ENCODE measurements at places on chromosomes 7 and 10.

DNA sequence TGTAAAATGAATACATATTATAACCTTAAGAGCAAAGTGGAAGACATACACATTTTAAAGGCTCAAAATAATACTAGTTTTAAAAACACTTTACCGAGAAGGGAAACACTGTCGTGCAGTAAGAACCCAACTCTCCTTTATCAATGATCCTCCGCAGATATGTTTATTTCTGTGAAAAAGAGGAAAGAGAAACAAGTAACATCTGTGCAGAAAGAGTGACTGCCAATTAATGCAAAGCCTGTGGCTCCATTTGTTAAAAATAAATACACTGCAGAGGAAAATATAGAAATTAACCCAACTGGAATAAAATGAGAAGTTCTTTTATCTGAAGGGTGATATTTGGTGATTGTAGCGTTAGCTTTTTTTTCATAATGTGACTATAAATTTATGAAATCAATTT lies 62.7 kb downstream of the HGF start:
- DNase-seq: no peak

- no peak for DNase-seq
These were observed 1.7 kb upstream of the HOXA13 start for GRCh38 chr7:27201580-27202017.

DNA sequence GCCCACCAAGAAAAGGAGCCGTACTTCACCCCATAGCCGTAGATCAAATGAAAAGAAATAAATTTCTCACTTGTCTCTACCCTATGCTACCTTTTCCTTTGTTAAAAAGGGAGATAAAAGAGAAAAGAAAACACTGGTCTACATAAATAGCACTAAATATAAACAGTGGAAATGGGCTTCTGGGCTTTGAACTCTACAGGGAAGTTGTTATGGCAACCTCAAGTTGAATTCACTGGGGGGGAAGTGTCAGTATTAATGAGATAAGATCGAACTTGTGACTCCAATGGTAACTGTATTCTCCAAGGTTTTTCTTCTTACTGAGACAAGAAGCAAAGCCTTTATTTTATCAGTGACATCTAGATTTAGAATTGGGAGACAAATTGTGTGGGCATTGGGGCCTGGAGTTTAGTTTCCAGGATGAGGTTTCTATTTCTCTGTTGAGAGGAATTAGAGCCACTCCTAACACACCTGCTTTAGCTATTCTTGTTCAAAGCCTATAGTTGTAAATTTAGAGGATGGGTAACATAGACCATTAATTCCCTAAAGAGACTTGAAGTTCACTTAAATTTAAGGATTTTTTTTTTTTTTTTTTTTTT lies 604.3 kb upstream of the GALNT17 start:
- DNase-seq: no peak

DNA sequence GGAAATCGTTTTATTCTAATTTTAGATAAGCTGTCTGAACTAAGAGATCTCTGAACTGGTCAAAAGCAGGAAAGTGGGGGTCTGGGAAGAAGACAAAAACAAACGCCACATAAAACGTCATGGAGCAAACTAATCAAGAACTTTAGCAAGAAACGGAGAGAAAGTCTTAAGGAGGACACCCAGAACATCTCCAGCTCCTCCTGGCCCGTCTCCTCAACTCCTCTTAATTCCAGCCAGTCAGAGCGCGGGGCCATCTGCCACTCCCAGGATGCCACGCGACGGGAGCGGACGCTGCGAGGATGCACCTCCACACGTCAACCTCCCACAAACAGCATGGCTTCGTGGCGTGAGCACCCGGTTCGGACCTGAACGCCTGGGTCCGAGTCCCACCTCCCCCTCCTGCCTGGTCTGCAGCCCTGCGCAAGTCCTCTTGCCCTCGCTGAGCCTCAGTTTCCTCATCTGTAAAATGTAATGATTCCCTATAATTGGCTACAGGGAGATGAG lies 598 bp downstream of the MMS19 start:
- peak; percentile 46 for DNase-seq

DNA sequence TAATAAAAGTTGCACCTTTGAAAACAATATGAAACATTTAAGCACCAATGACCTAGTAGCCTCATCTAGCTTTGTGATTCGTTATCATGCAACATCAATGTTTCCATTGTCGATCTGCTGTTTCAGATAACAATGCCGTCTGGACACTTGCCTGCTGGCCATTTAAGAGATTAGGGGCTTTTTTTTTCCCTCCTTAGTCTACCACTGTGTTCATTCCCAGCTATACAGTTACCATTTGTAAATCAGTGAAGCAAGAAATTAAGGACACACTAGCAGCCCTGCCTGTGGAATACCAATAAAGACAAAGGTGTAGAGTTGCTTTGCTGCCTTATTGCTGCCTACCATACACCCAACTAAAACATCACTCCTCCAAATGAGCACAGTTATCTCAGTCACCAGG lies 37.6 kb upstream of the MYO3A start:
- no peak for DNase-seq

GRCh38 chr10:69056129-69056528 lies 31.8 kb upstream of the SRGN start:
- DNase-seq: no peak

DNA sequence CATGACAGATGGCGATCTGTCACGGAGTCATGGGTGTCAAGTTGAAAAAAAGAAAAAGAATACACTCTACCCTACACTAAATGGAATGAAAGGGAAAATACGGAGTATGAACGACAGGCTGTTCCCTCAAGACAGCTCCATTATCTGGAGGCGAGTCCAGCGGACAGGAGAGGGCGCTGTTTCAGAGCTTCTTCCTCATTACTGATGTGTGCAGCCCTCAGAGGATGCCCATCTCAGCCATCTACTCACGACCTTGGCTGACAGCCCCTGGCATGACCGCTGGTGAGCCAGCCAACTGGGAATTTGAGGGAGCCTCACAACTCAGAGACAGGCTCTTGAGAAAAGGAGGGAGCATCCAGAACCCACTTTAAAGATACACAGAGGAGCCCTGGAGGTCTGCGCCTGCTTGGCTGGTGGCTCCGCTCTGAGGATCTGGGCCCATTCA lies 49.6 kb upstream of the SMNDC1 start:
- peak; percentile 67 for DNase-seq

- no peak for DNase-seq
These were observed 570 bp downstream of the TBC1D12 start for GRCh38 chr10:94402843-94403379.

DNA sequence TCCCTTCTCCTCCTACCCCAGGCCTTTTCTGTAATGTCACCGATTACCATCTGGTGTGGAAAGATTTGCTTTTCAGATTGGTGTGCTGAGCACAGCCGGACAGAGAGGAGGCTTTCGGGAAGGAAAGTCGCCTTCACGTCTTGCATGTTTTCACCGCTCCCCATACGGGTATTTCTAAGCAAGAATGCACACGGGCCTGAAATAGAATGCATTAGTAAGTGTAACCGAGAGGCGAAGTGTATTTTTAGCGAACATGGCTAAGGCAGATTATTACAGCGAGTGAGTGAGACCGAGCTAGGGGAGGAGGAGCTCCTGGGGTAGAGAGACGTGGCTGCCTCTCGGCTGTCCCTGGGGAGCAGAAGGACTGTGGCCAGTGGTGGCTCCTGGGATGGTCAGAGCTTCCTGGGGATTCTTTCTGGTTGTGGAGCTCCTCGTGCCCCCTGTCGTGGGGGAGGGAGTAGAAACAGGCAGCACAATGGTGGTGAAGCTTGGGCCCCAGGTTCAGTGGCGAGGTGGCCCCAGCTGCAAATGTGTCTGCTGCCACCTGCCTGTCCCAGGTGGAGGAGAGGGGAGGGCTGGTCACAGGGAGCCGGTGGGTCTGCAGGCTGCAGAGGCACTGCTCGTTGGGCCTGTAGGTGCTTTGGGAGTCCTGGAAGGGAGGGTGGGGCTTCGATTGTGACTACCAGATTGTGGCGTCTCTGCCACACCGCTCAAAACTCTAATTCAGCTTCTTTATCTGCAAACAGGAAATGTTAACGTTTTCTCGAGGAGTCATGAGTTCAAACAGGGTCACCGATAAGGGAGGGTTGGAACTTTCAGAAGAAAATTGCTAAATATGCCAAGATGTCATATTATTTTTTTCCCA lies 135.8 kb downstream of the CAMK1D start:
- DNase-seq: no peak

GRCh38 chr10:11177926-11178471 lies 160.3 kb downstream of the CELF2 start:
- DNase-seq: no peak

GRCh38 chr7:155831807-155832524 lies 19.7 kb upstream of the SHH start:
- DNase-seq: no peak

DNA sequence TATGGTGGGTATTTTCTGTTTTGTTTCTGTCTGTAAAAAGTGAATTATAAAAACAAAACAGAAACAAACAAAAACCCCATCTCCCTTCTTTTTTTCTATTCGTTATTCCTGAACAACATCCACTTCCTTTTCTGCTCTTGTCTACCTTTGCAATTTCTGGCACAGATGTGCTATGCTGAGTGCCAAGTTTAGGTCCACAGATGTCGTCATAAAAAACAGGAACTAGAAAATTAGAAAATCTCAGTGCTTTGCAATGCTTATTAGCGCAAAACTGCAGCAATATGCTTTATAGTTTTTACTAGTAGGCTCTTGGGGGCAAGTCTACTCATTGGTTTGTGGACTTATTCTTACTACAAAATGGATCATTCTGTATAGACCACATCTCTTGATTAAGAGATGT lies 94.2 kb upstream of the PRKCQ start:
- no peak for DNase-seq

DNA sequence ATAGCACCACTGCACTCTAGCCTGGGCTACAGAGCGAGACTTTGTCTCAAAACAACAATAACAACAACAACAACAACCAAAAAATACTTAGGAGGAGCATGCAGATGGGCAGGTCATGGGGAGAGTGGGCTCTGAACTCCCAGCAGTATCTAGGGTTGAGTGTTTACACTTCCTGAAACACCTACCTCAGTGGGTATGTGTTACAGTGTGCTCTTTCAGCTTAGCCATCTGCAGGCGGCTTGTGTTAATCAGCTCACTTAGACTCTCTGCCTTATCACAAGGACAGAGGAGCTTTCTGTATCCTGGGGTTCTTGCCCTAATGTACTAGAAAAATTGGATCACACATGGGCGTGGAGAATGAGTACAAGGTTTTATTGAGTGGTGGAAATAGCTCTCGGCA lies 340.2 kb downstream of the KIF20B start:
- no peak for DNase-seq

- DNase-seq: no peak
These were observed 1.1 kb upstream of the TNPO3 start for GRCh38 chr7:129055861-129056464.

GRCh38 chr7:116097365-116098009 lies 66.9 kb upstream of the TFEC start:
- DNase-seq: no peak

GRCh38 chr10:93039721-93040120 lies 20.9 kb upstream of the CYP26C1 start:
- DNase-seq: no peak

GRCh38 chr10:102745157-102745556 lies 1.4 kb downstream of the WBP1L start:
- DNase-seq: no peak

DNA sequence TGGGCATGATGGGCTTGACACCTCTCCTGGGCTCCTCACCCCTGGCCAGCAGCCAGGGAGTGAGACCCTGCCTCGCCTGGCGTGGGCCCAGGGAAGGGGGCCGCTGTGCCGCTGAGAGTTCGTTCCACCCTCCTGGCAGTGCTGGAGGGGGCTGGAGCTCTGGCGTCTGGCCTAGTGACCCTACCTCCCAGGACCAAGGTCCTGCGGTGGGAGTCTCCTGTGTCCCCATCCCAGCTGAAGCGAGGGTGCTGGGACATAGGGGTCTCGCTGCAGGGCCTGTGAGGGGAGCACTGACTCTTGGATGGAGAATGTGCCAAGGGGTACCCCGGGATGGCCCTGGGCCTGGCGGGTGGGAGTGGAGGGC lies 1.2 kb downstream of the GTF2IRD1 start:
- no peak for DNase-seq

GRCh38 chr7:97801108-97801507 lies 69.2 kb downstream of the TAC1 start:
- no peak for DNase-seq

GRCh38 chr7:90892213-90892612 lies 296.1 kb downstream of the CDK14 start:
- DNase-seq: no peak

DNA sequence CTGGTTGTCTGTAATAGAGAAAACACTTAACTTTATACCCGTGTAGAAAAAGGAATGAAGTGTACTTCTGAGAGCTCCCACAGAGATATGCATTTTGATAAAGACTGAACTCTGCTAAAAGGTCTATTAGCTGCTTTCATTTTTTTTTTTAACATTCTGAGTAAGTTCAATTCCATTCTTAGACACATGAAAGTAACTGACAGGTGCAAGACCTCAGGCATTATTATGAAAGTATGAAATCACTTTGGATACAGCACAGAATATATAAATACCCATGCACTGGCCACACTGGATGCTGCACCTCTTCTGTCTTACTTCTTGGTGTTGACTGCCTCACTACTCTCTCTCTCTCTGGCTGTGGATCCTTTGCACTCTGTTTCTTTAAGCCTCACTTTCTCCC lies 46.2 kb downstream of the VWDE start:
- no peak for DNase-seq

DNA sequence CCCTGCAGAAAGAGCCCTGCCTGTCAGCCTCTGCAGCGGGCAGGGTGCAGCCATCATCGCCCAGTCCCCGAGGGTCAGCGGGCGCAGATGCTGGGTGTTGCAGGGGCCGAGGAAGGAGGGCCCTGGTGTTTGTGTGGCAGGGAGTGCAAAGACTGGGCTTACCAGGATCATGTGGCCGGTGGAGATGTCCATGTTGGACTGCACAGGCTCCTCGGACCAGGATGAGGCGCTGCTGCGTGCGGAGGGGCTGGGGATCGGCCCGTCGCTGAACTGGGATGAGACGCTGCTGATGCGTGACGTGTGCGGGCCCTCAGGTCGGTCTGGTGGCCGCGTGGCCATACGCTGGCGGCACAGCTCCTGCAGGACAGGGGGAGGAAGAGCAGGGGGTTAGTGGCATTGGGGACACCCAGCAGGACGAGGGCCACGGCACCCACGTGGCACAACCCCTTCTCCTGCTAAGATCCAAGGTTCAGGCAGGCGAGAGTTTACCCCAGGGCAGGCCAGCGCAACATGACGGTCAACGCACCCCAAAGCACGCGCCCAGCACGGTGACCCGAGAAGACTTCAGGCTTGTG lies 319.5 kb downstream of the DNAJB6 start:
- no peak for DNase-seq

- no peak for DNase-seq
These were observed 8.3 kb upstream of the MET start for GRCh38 chr7:116663744-116664143.

- DNase-seq: no peak
These were observed 283.0 kb upstream of the FOXK1 start for GRCh38 chr7:4399121-4399520.
